T-helper 2 cell treated with Interferon-gamma antibody and Interleukin-4, amounts not matched to agents 5 μg/mL and 100 μg/mL, for 36 hours (primary cell): ENCODE measurements at places on chromosomes 6 and 20.

GRCh38 chr6:166908811-166909210 lies 47.5 kb downstream of the RNASET2 start:
- DNase-seq, result no peak
- no peak overlapping the region for H3K4me3 ChIP-seq
- H3K4me1 ChIP-seq, result peaks cover 43% of the 10 kb centered on the region
- H3K27me3 ChIP-seq, result no peaks in the 10 kb centered on the region
- H3K27ac ChIP-seq, result peak overlapping the region; percentile 32
- peaks cover 12% of the 10 kb centered on the region for H3K36me3 ChIP-seq

DNA sequence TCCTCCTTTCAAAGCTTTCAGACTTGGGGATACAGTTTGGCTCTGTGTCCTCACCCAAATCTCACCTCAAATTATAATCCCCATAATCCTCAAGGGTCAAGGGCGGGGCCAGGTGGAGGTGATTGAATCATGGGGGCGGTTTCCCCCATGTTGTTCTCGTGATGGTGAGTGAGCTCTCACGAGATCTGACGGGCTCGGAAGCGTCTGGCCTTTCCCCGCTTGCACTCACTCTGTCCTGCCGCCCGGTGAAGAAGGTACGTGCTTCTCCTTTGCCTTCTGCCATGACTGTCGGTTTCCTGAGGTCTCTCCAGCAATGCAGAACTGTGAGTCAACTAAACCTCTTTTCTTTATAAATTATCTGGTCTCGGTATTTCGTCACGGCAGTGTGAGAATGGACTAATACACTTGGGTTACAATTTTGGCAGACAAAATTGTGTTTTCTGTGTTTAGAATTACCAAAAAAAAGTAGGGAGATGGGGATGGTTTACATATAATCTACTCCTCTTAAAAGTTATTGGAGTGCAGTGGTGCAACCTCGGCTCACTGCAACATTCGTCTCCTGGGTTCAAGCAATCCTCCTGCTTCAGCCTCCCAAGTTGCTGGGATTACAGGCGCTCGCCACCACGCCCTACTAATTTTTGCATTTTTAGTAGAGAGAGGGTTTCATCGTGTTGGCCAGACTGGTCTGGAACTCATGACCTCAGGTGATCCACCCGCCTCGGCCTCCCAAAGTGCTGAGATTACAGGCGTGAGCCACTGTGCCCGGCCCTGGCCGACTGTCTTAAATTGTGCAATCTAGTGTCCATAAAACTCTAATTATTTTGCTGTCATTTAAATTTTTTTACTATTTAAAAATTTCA lies 33.6 kb upstream of the PXDC1 start:
- H3K4me1 ChIP-seq, result no peaks in the 10 kb centered on the region
- no peaks in the 10 kb centered on the region for H3K27me3 ChIP-seq
- no peak for DNase-seq
- H3K36me3 ChIP-seq, result no peaks in the 10 kb centered on the region
- H3K27ac ChIP-seq, result no peak overlapping the region
- H3K4me3 ChIP-seq, result no peak overlapping the region

GRCh38 chr6:106568530-106568929 lies 60.8 kb downstream of the RTN4IP1 start:
- no peaks in the 10 kb centered on the region for H3K27me3 ChIP-seq
- peaks cover 50% of the 10 kb centered on the region for H3K36me3 ChIP-seq
- no peak overlapping the region for H3K4me3 ChIP-seq
- no peak overlapping the region for H3K27ac ChIP-seq
- no peak for DNase-seq

GRCh38 chr6:118123503-118124037 lies 216.5 kb downstream of the SLC35F1 start:
- H3K4me1 ChIP-seq, result no peaks in the 10 kb centered on the region
- H3K27me3 ChIP-seq, result no peaks in the 10 kb centered on the region
- no peak overlapping the region for H3K4me3 ChIP-seq
- H3K27ac ChIP-seq, result no peak overlapping the region
- H3K36me3 ChIP-seq, result no peaks in the 10 kb centered on the region

DNA sequence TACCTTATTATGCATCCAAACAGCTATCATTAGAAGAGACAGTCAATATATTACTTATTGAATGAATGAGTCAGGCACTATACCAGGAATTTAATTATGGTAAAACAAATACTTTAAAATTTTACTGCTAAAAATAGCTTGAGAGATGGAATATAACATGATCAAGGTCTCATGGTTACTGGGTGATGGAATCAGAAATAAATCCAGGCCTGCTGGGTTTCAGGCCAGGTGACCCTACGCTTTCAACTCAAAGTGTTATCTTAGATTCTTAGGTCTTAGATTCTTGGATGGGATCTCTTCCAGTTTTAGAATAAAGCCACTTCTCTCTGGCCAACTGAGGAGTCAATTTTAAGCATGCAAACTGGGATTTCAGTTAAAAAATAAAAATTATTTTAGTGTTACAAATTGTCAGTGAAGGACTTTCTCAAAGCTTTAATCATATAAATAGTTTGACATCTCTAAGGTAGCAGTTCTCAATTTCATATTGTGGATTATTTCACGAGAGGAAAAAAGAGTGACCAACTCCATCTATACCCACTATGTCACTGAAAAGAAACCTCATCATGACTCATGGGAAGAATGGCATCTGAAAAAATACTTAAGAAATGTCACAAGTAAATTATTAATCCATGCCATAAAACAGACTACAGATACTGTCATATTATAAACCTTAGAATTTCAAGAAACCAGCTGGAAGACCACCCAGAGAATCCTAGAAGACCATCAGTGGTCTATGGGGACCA lies 283.4 kb upstream of the RUNX2 start:
- peaks cover 6% of the 10 kb centered on the region for H3K36me3 ChIP-seq
- H3K27me3 ChIP-seq, result no peaks in the 10 kb centered on the region
- peaks cover 37% of the 10 kb centered on the region for H3K4me1 ChIP-seq
- H3K4me3 ChIP-seq, result no peak overlapping the region

- H3K4me1 ChIP-seq, result peaks cover 2% of the 10 kb centered on the region
- H3K27ac ChIP-seq, result no peak overlapping the region
- no peak for DNase-seq
- H3K36me3 ChIP-seq, result peaks cover 36% of the 10 kb centered on the region
- H3K4me3 ChIP-seq, result no peak overlapping the region
Measured at GRCh38 chr6:135314543-135314942, 133.4 kb downstream of the MYB start.

- peak overlapping the region; percentile 92 for H3K27ac ChIP-seq
- H3K4me1 ChIP-seq, result peaks cover 27% of the 10 kb centered on the region
- DNase-seq, result no peak
- H3K4me3 ChIP-seq, result peak overlapping the region; percentile 95
- H3K27me3 ChIP-seq, result no peaks in the 10 kb centered on the region
Measured at GRCh38 chr6:31836047-31836473, 8.5 kb downstream of the HSPA1B start.

- DNase-seq, result no peak
- no peaks in the 10 kb centered on the region for H3K36me3 ChIP-seq
- H3K4me1 ChIP-seq, result peaks cover 50% of the 10 kb centered on the region
- H3K27me3 ChIP-seq, result peaks cover 54% of the 10 kb centered on the region
- H3K4me3 ChIP-seq, result peak overlapping the region; percentile 63
- H3K27ac ChIP-seq, result peak overlapping the region; percentile 88
Measured at GRCh38 chr6:157763129-157763903, 59.7 kb upstream of the SNX9 start.
